ENCODE measurements at places on chromosomes 5 and 9.

DNA sequence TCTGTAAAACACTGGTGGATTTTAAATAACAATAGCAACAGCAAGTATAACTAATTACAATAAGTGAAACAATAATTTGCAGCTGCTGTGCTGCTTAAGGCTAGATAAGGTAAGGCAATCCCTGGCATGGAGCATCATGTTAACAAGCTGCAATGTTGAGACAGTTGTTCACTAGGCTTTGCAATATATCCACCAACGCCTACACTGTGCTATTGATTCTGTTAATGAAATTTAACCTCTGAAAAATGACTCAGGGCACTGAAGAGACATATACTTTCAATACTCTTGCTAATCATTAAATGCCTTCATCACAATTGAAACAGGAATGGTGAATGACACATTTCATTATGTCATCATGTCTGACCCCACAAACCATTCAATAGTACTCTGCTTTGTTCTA lies 255.0 kb downstream of the EFNA5 start:
- DNase-seq = no peak

GRCh38 chr5:89480406-89481007 lies 597.5 kb upstream of the MEF2C start:
- no peak for DNase-seq

- DNase-seq = no peak
Observed at GRCh38 chr5:80231243-80231642, 24.6 kb downstream of the SERINC5 start.

DNA sequence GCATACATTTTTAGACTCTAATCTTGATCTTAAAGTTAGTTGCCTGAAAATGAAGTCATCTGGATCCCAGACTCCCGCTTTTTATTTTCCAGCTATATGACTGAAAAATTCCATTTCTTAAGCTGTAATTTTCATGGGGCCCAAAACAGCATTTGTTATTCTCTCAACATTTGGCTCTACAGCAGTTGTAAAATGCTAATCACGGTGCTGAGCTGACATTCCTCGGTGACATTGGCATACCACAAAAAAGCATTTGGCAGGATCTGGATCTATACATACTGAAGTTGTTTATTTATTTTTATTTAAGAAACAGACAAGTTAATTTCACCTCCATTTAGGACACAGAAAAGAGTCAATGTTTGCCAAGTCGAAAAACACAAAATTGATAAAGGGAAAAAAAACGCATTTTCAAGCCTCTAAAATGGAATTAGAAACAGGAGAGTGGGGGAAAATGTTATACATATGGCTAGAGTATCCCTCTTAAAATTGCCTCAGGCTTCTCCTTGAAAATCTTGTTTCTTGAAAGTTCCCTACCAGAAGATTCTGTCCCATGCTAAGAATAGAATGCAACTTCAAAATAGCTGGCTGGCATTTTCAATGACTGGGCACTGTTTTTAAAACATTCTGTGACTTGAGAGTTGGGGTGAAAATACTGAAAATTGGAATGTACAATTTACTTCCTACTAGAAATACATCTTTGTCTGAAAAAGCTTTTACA lies 207.5 kb upstream of the TBCA start:
- no peak for DNase-seq

DNA sequence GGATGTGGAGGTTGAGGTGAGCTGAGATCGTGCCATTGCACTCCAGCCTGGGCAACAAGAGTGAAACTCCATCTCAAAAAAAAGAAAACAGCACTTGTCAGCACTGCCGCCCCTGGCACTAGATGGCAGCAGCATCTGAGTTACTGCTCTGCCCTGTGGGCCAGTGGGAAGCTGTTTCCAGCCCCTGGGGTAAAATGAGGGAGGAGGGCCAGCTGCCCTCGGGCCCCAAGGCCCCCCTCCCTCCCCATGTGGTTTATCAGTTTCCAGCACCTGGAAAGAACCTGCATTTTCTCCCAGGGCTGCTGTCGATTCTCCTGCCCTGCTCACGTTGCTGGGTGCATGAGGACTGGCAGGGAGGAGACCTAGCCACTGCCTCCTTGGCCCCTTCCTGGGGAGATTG lies 13.2 kb upstream of the CEL start:
- DNase-seq = no peak

DNA sequence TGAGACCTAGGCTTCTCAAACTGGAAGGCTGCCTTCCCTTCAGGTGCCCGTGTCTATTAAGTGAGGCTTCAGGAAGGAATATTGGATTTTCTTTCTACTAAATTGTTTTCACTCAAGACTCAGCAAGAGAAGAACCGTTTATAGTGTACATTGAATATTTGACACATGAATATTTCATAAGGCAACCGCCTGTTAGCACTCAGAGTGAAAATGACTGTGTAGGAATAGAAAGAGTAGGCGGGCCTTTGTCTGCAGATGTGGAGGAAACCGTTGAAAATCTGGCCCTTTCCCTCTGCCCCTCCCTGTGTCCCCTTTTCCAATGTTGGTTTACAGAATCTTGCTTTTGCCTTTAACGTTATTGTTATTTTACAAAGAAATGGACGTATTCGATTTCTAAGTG lies 6.2 kb downstream of the SAP30L start:
- no peak for DNase-seq

GRCh38 chr9:4905135-4905490 lies 80.0 kb upstream of the JAK2 start:
- DNase-seq = no peak

- DNase-seq = no peak
Observed at GRCh38 chr5:68999181-68999580, 94.6 kb upstream of the SLC30A5 start.

DNA sequence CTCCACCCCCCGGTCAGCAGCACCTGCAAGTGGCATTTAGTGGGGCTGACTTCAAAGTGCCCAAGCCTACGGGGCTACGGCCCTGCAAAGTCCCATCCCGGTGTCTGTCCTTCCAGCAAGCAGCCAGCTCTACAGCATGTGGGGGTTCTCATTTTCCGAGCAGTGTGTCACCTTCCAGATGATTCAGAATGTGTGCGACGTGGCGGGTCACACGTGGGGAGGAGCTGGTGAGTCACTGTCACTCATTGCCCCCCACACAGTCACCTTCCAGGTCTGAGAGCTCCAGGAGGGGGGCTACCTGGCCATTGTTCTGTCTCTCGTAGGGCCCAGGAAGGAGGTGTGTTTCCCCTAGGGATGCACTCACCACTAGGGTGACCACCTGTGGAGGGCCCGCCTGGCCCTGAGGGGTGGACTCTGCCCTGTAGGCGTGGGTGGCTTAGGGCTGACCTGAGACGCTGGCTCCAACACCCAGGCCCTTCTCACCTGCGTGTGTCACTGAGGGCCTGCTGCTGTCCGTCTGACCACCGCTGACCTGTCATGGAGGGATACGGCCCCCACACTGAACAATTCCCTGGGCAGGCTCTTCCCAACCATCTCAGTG lies 70.2 kb downstream of the SEMA4D start:
- no peak for DNase-seq

DNA sequence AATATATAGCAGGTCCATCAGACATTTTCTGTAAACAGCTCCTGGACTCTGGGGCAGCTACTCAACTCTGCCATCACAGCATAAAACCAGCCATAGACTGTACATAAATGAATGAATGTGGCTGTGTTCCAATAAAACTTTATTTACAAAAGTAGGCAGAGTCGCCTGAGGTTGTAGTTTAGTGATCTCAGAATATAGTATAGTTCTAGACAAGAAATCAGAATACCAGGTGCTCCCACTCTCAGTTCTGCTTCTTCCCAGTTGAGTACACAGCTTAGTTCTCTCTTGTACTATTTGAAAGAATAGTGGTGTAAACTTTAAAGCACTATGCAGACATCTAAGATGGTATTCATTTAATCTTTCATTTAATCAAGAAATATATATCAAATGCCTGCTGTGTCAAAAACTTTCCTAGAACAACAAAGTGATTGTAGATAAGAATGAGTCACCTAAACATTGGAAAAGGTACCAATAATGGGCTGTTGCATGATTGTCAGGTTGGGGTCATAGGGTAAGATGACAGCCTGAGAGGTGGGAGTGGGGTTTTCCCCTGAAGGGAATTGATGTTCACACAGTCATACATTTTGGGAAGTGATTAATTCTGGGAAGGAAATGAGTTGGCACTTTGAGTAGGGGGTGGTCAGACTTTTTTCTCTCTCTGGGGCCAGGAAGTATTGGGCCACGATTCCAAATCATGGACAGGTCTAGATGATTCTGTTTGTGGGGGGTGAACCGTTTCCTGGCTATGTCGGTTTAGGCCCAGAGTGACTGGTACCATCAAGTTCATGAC lies 37.0 kb downstream of the TNFSF8 start:
- no peak for DNase-seq

GRCh38 chr5:176529741-176530141 lies 7.5 kb downstream of the RNF44 start:
- DNase-seq = no peak

GRCh38 chr9:113269871-113270270 lies 5.5 kb downstream of the CDC26 start:
- no peak for DNase-seq

DNA sequence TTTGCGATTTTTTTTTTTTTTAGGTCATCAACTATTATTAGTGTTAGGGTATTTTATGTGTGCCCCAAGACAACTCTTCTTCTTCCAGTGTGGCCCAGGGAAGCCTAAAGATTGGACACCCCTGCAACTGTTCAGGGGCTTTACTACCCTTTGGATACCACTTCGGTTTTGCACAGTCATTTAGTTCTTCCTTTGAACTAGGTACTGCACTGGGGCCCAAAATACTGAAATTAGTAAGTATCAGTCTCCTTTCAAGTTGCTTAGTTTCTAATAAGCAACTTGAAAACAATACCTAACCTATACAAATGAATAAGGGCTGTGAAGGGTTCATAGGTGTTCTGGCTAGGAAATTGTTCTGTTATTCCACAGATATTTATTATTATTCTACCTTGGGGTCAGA lies 45.3 kb downstream of the CWC27 start:
- DNase-seq = no peak

DNA sequence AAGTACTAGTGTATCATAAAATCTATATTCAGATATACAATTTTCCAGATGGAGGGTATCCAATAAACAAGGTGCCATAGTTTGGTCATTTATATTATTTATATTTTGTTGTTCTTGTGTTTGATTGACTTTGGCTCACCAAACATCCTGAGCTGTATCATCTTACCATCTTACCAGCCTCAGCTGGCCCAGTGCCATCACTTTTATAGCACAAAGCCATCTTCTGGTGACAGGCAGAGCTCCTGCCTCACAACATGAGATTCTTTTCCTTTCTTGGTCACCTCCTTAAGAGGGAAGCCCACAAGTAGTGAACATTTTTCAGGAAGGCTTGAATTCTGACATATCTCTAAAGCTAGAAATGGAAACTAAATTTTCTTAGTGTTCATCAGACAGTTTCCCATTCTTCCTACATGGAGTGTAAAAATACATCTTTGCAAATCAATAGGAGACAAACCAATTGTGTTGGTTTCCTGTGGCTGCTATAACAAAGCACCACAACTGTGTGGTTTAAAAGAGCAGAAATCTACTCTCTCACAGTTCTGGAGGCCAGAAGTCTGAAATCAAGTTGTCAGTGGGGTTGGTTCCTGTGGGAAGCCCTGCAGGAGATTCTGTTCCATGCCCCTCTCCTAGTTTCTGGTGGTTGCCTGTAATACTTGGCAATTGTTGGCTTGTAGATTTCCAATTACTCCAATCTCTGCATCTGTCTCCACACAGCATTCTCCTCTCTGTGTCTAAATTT lies 341.8 kb downstream of the MAN2A1 start:
- no peak for DNase-seq

- DNase-seq = no peak
Observed at GRCh38 chr9:15139469-15139868, 167.5 kb downstream of the TTC39B start.

GRCh38 chr5:132674671-132675506 lies 1.1 kb downstream of the IL4 start:
- DNase-seq = no peak

GRCh38 chr5:45098483-45098882 lies 289.7 kb downstream of the MRPS30 start:
- DNase-seq = no peak

DNA sequence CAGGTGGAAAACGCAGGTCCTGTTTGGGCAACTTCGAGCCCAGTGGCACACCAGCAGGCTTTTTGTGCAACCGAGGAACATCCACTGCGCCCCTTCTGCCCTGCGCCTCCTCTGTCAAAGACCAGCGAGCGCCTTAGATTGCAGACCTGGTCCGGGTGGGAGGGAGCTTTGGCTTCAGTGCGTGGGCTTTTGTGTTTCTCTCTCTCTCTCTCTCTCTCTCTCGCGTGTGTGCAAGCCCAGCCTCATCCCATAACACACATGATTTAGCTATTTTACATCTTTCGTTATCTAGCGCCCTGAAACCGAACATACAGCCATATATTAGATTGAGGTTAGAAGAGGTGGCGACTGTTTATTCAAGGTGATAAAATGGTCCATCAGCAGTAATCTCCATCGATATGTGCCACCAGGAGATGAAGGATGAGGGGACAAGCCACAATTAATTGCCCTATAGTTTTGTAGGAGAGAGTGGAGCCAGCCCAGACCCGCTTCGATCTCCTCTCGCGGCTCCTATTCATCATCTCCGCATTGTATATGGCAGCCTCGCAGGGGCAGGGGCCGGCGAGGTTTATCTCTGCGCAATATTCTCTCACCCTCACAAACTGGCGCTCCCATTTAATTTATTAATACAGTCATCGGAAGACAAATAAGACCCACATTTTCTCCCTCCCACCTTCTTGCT lies 5.3 kb downstream of the PRDM6 start:
- no peak for DNase-seq

DNA sequence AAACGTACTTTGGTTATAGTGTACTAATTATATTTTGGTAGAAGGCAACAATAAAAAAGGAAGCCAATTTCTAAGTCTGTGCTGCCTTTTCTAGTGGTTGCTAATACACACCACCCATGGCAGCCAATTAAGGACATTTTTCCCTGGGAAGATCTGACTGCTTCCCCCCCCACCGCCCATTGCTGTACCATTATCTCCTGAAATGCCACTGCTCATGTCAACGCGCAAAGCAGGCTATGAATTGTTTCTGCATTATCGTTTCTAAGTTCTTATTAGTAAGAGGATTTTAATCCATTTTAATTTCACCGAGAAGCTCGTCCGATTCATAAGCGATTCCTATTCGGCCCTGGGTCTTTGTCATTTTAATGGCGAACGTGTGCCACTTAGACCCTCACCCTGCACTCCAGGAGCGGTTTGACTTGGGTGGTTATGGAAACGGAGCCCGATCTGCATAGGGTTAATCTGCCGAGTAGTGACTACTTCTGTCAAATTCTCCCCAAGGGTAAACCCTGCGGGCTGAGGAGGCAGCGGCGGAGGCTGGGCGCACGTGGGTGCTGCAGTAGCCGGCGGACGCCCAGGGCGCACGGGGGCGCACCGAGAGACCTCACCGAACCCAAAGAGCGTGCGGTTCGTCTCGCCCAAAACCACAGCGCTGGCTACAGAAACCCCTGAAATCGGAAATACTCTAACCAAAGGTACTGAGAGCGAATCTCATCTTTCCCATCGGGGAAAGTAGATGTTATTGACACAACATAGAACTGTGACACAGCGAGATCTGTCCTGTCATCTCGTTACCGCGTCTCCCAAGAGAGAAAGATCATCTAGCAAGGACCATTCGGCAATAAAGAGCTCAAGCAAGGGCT lies 55.8 kb upstream of the SHC3 start:
- no peak for DNase-seq

GRCh38 chr5:61263561-61264272 lies 68.3 kb upstream of the ZSWIM6 start:
- no peak for DNase-seq

GRCh38 chr9:138067613-138068367 lies 190.2 kb downstream of the CACNA1B start:
- DNase-seq = no peak

- DNase-seq = no peak
Observed at GRCh38 chr9:115115117-115115880, 2.7 kb downstream of the TNC start.

- no peak for DNase-seq
Observed at GRCh38 chr5:16871746-16872339, 64.2 kb downstream of the MYO10 start.

- DNase-seq = no peak
Observed at GRCh38 chr9:5392285-5392684, 45.4 kb downstream of the PLGRKT start.

Data from thoracic aorta (tissue), 2 donors.